ENCODE measurements at places on chromosomes 5 and 9.

DNA sequence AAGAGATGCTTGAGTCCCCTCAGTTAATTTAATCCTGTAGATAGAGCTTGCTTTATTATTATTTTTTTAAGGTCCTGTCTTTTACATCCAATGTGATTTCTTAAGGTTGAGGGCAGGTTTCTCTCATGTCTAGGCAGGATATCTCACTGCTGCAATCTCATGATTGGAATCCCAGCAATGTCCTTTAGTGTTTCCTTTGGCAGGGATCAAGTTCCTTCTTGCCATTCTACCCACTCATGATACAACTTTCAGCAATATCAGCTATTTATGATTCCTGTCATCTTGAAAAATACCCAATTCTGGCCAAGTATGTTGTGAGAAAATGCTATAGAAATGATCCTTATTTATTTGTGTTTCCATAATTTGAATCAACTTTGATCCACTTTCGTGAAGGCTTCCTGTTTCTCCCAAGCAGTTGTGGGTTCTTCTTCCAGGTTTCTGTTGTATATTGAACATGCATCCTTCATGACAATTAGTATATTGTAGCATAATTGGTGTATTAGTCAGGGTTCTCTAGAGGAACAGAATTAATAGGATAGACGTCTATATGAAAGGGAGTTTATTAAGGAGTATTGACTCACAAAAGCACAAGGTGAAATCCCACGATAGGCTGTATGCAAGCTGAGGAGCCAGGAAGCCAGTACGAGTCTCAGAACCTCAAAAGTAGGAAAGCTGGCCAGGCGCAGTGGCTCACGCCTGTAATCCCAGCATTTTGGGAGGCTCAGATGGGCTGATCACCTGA is 18.4 kb upstream of the VPS13A start:
- DNase-seq, result no peak

- DNase-seq, result no peak
These were observed 2.3 kb downstream of the F2RL1 start for GRCh38 chr5:76821136-76821535.

DNA sequence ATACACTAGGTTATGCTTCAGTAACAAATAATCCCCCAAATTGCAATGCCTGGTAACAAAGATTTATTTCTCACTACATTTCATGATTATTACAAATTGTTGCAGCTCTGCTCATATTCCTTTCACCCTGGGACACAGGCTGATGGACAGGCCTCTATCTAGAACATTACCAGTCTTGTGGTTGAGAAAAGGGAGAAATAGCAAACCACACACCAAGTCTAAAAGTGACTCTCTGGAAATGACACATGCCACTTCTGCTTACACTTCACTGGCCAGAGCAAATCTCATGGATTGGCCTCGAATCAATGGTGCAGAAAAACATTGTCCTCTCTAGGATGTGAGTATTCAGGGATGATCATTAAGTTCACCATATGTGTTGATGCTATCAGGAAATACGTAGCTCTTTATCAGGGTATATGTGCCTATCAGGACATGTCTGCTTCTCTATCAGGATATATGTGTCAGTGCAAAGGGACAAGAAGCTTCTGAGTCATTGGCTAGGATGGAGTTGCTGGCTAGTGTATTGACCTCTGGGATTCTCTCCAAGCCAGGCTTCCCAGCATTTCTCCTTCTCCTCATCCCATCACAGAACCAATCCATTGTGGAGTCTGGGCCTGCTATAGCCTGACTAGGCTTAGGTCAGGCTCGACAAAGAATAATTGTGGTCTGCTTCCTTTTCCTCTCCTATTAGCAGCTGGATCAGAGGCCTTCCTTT is 91.1 kb upstream of the CEP78 start:
- no peak for DNase-seq

DNA sequence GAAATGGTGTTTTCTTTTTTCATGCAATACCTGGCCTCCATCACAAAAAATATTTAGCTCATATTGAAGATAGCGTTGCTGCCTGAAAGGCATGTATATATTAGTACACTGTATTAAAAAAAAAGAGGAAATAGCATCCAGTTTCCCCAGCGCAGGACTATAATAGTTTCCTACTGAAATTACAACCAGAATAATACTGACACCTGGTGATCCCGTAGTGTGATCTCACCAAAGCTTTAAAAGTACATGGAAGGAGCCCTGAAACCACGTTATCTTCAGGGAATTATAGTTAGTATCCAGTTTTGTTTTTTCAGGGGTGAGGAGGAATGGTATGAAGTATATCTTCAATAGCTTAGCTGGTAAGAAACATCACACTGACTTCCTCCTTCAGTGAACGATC is 264.9 kb downstream of the CD180 start:
- no peak for DNase-seq

GRCh38 chr9:18941060-18941740 is 91.8 kb downstream of the SAXO1 start:
- no peak for DNase-seq

DNA sequence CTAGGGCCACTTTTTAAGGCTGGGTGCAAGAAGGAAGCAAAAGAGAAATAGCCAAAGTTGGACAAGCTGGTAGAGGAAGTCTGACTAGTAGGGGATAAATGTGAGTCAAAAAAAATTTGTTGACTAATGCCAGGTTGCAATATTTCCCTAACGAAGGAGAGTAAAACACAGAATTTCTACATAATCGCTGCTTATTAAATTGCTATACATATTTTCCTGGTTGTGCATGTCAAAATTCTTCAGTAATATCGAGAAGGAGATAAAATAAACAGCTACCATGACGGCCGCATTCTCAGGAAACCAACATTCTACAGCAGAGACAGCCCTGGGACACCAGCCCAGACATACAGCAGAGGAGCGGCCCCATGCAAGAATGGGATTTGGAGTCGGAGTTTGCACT is 148.3 kb downstream of the ESM1 start:
- DNase-seq, result no peak

Data from activated gamma-delta T cell treated with Interleukin-2 at 50 U/mL for 16 hours (primary cell).